ENCODE measurements at places on chromosomes 4 and X.

DNA sequence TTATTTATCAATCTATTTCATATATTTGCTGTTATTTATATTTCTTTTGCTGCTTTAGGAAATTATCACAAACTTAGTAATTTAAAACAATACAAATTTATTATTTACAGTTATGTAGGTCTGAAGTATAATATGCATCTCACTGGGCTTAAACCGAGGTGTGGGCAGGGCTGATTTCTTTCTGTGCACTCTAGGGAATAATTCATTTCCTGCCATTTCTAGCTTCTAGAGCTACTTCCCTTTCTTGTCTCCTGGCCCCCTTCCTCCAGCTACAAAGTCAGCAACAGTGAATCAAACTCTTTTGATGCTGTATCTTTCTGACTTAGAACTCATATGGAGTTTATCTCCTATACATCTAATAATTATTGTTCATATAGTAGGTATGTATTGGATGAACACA is 303.5 kb upstream of the ARSJ start:
- DNase-seq, result no peak

GRCh38 chr4:111187108-111187507 is 564.2 kb upstream of the PITX2 start:
- DNase-seq, result no peak

GRCh38 chrX:48493890-48494364 is 14.9 kb upstream of the PORCN start:
- no peak for DNase-seq

DNA sequence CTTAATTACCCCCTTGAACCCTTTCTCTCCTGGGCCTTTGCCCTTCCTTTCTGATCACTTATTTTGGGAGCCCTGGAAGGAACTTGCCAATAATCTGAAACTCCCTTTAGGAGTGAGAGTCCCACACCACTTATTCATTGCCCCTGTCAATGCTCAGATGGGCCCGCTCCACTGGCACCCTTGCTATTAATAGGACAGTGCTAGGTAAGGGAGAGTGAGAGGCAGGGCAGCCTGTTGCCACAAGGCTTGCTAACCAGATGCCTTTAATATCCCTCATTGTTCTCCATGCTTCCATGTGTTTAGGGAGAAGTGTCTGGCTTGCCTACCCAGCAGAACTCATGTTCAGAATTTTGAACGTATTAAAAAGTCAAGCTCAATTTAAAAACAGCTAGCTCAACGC is 1.7 kb upstream of the NHS start:
- DNase-seq, result no peak

DNA sequence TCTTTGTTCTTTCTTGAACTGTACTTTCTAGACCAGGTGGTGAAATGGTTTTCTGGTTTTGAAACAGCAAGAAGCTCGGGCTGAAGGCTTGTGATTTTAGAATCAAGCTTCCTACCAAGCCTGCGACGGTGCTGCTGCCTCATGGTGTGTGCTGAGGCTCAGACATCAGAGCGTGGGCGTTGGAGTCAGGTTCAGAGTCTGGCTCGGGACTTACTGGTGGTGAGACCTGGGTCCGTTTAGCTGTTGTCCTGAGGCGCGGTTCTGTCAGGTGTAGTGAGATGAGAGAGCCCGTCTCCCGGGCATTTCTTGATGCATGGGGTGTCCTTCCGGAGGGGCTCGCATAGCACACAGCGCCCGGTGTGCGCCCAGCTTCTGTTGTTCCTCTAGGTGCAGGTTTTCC is 19.7 kb upstream of the TADA2B start:
- DNase-seq, result no peak

DNA sequence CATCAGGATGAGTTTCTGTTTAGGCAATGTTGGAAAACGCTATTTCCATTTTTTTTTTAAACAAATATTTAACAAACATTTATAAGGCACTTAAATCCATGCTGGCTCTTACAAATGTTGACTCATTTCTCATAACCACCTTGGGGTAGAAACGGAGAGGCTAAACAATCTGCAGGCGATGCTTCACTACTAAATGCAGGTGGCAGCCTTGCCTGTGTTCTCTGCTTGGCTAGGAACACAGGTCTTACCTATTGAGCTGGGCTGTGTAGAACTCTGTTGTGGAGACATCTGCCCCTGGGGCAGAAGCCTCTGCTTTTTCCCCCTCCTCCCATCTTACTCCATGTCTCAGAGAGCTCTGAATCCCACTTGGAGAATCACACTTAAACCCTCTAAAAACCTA is 1.4 kb upstream of the CXCL1 start:
- DNase-seq, result no peak

DNA sequence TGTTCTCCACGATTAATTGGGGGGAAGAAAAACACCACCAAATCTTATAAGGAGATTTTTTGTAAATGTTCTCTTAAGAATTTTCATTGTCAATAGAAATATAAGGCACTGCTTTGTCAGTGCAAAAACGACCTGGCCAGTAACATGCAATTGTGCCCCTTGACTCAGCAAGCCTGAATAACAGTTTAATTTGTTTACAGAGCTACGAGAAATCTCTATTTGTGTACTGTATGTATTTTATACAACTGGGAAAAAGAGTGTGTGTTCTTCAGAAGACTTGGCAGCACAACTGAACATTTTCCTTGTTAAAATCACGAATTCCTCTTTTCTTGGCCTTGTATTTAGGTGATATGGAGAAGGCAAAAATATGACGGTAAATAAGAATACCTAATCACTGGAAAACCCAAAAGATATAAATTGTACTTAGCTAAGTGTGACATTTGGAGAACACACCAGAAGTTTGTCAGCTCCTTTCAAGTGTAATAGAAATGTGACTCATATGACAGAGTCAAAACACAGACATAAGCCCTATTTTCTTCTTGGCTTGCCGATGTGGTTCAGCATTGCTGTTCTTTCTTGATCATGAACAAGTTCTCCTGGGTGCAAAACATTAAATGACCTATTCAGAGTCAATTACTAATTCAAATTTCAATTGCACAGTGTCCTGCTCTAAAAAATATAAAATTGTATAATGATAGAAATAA is 945.0 kb upstream of the INTU start:
- DNase-seq, result no peak

- no peak for DNase-seq
These were observed 15.3 kb downstream of the COQ2 start for GRCh38 chr4:83269256-83269655.

DNA sequence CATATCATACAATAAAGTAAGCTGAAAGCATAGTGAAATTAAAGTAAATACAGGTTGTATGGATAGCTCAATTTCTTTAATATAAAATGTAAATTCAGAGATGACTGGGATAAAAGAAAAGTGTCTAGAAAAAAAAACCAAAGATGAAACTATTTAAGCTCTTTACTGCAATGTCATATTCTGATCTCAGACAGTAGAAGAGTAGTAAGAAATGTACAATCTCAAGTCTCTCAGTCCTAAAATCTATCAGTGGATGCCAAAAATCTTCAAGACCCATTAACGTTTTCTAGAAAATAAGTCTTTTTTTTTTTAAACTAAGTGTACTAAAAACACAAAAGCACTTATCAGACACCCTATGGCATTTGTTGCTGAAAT is 13.8 kb downstream of the MGARP start:
- DNase-seq, result no peak

- no peak for DNase-seq
These were observed 128.6 kb upstream of the FTHL17 start for GRCh38 chrX:31200430-31200829.

DNA sequence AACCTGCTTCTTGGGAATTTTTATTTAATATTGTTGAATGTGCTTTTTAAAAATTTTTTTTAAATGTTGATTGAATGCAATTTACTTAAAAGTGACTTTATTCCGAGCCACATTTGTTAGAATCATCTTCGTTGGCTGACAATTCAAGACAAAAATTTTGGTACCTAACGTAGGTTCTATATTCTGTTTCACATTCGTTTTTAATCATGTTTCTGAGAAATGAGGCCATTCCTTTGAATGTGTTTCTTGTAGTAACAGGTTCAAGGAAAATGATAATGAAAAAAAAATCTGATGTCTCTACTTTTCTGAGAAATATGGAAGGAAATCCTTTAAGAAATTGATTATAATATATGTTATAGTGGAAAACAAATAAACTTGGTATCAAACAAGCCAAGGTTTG is 92.3 kb upstream of the DCLK2 start:
- no peak for DNase-seq

- no peak for DNase-seq
These were observed 131.9 kb downstream of the FHIP1A start for GRCh38 chr4:151540728-151541388.

DNA sequence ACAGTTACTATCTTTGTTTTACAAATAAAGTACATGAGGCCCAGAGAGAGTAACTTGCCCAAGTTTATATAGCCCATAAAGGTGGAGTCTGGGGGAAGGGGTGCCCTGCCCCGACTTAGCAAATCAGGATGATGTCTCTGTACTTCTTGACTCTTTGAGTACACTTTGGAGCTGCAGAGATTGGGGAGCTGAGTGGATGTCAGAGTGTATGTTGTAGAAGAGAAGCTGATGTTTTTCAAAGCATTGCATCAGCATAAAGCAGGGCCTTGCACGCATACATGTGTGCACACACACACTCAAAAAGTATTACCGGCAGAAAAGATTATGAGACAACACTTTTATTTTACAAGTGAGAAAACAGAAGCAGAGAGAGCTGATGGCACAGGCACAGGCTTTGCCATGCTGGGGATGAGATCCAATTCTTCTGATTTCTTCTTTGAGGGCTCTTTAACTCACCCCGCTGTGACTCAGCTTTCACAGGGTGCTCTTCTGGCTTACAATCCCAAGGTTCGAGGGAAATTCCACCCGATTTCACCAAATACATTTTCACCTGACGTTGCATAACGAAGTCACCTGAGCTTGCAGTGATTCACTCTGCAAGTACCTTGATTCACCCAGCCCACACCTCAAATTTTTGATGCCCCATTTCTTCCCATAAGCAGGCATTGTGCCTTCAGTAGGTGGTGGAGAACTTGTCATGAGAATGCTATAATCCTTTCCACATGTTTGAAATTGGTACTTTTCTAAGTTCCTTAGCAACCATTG is 292.8 kb upstream of the BOD1L1 start:
- no peak for DNase-seq

- no peak for DNase-seq
These were observed 149.7 kb upstream of the ANKRD50 start for GRCh38 chr4:124862261-124862660.

- DNase-seq, result no peak
These were observed 493.4 kb downstream of the IQCM start for GRCh38 chr4:149322203-149322602.

- no peak for DNase-seq
These were observed 146.5 kb downstream of the RBM47 start for GRCh38 chr4:40482985-40483647.

DNA sequence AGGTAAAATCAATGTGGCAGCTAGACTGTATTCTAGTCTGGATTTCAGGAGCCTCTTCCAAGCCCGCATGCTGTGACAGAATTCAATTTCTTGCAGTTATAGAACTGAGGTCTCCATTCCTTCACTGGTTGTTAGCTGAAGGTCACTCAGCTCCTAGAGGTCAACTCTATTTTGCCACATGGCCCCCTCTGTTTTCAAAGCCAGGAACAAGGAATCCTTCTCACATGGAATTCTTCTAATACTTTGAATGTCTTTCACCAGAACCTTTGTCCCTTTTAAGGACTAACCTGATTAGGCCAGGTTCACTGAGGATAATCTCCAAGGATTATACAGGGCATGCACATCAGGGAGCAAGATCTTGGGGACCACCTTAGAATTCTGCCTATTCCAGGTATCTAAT is 23.4 kb upstream of the MMRN1 start:
- DNase-seq, result no peak

DNA sequence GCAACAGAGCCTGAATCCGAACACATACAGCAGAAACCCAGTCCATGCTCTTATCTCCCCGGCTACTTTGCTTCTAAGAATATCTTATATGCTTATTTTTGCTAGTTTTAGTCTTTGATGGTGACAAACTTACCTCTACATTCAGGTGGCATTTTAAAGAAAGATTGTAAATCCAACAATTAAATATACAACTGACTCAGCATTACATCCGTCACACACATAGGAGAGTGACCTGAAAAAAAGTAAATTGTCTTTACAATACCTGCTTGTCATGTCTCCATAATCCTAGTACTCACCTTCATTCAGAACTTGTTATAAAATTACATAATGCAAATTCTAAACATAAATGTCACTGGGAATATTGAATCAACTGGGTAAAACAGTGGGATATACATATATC is 30.6 kb upstream of the BMP3 start:
- DNase-seq, result no peak

DNA sequence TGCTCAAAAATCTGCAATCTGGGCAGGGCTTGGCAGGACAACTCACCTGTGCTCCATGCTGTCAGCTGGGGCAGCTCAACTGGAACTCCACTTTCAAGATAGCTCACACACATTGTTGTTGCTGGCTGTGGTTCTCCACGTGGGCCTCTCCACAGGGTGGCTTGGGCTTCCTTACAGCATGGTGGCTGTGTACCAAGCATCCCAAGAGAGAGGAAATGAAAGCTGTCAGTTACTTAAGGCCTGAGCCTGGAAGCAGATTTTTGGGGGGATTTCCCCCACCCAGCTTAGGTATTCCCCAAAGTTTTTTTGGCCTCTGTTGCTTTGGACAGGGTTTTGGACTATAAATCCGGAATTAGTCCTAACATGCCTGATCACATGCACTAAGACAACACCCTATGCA is 81.0 kb downstream of the BCOR start:
- DNase-seq, result no peak

GRCh38 chrX:10073671-10074070 is 83.1 kb upstream of the CLCN4 start:
- DNase-seq, result no peak

DNA sequence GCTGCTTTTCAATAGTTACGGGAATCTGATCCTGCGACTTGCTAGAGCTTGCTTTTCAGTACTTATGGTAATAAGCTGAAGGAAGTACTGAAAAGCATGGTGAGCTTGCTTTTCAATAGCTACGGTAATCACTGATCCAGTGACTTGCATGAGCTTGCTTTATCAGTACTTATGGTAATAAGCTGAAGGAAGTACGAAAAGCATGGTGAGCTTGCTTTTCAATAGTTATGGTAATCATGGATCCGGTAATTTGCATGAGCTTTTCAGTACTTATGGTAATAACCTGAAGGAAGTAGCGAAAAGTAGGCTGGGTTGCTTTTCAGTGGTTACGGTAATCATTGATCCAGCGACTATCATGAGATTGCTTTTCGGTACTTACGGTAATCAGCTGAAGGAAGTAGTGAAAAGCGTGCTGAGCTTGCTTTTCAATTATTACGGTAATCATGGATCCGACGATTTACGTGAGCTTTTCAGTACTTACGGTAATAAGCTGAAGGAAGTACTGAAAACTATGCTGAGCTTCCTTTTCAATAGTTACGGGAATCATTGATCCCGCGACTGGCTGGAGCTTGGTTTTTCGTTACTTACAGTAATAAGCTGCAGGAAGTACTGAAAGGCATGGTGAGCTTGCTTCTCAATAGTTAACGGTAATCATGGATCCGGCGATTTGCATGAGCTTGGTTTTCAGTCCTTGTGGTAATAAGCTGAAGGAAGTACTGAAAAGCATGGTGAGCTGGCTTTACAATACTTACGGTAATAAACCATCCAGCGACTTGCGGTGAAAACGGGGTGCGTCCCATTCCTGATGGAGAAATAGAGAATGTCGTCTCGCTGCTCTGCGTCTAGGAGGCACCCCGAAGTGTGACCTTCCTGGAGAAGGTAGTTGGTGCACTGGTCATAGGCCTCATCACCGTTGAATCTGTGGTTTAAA is 6.5 kb downstream of the CRLF2 start:
- DNase-seq, result no peak

GRCh38 chr4:139934057-139934707 is 219.8 kb downstream of the MAML3 start:
- no peak for DNase-seq

Data from coronary artery (tissue), 2 donors.